ENCODE measurements at places on chromosomes 5 and 9.

DNA sequence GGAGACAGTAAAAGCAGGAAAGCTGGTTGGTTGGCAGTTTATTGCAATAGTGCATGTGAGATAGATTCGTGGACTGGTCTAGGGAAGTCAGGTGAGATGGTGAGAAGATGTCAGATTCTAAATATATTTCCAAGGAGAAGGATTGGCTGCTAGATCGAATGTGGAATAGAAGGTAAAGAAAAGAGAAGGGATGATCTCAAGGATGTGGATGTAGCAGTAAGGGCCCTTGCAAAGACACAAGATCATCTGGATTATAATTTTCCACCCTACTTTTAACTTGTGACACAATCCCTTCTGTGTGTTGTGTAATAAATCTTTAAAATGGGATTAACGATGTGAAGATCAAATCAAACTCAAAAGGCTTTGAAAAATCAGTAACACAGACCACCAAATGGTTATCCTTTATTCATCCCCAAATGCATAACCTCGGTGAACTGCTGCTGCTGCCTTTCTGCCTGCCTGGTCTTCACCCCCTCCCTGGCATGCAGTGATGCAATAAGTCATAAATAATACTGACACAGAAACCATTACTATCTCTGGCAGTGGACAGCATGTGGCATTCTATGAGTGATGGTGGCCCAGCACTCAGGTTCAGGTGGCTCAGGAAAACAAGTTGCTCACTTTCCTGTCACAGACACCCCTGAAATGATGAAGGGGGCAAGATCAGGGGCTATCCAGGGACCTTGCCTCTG lies 178.4 kb downstream of the FAM114A2 start:
- DNase-seq = no peak

DNA sequence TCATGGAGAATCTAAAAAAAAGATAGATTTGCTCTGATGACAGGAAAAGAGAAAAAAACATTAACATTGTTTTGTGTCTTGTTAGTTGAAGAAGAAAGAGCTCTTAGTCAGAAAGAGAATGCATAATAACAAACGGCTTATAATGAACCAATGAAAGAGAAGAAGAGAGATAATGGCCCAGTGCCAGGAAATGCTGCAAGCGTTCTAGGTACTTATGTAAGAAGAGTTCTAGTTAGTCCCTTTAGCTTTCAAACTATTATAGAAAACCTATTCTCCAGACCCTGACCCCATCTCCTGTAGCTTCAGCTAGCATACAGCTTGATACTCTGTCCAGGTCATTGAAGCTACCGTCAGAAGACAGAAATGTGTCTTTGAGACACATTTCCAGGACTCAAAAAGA lies 70.2 kb downstream of the FBXL17 start:
- DNase-seq = no peak

DNA sequence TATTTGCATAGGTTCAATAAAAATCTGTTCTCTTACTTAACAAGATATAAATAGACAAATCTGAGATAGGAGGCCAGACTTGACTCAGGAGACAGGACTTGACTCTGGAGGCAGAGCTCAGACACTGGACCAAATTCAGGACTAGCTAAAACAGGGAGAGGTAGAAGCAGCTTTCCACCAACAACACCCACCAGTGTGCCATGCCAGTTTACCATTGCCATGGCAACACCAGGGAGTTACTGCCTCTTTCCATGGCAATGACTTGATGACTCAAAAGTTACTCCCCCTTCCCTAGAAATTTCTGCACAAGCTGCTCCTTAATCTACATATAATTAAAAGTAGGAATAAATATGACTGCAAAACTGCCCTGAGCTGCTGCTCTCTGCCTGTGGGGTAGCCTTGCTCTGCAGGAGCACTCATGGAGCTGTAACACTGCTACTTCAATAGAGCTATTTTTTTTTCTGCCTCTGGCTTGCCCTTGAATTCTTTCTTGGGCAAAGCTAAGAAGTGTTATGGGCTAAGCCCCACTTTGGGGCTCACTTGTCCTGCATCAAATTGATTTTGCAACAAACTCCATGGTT lies 473.0 kb downstream of the PLK2 start:
- no peak for DNase-seq

- DNase-seq = no peak
Measured at GRCh38 chr5:45060724-45061123, 252.0 kb downstream of the MRPS30 start.

DNA sequence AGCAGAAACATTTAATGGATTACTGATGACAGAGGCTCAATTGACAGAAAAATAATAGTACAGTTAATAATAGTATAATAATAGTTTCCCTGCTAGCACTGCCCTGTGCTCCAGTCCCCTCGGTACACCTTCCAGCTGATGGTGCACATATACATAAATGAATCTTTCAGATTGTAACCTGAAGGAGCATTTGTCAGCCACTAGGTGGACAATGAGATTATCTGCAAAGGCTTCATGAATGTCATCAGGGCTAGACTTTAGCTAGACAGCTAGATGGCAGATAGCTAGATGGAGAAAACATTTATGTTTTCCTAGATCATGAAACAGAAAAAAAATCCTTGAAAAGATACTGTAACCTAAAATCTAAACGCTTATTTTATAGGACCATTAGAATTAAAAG lies 304.4 kb upstream of the SMC2 start:
- DNase-seq = no peak

DNA sequence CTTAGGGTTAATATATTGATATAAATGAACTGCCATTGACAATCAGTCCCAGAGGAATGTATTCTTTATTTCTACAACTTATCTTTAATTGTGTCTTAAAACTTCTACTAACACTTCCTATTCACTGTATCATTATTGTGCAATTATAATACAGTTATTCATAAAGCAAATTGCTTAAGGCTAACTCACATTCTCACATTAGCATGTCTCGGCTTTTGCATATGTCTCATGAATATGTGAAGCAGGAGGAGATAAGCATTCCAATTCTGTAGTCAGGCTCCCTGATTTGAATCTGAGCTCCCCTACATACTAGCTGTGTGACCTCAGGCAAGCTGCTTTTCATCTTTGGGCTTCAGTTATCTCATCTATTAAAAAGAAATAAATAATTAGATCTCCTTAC lies 45.4 kb downstream of the PLGRKT start:
- no peak for DNase-seq

GRCh38 chr9:72823971-72824370 lies 128.9 kb downstream of the ALDH1A1 start:
- no peak for DNase-seq

DNA sequence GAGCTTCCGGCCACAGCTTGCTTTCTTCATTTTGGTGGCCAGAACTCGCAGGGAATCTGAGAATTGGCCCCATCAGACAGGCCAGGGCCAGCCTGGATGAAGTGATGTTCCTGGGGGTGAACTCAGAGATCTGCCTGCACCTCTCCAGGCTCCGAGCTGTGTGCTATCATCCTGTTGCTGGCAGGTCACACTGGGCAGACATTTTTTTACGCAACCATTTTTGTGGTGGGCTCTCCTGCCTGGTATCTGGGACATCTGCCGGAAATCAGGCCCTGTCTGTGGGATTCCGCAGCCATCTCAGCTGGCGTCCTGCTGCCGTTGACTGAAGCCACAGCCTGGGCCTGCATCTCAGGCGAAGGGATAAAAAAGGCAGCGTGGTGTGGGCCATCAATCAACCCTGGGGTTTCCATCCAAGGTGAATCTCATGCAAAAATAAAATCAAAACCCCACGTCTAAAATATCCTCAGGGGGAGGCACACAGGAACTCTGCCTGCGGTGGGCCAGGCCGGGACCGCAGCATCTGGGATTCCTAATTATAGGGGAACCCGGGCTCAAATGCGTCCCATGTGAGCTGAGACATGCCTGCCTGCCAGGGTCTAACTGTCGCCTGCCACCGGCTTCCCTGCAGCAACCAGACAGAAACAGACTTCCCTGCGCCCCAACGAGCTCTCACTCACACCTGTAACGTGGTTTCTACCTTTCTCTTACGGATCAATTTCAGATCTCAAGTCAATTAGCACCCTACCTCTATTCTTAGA lies 174.3 kb downstream of the SYK start:
- DNase-seq = no peak

- no peak for DNase-seq
Measured at GRCh38 chr9:114231719-114232449, 76.5 kb downstream of the COL27A1 start.

- DNase-seq = no peak
Measured at GRCh38 chr9:137731947-137732813, 113.4 kb downstream of the EHMT1 start.

DNA sequence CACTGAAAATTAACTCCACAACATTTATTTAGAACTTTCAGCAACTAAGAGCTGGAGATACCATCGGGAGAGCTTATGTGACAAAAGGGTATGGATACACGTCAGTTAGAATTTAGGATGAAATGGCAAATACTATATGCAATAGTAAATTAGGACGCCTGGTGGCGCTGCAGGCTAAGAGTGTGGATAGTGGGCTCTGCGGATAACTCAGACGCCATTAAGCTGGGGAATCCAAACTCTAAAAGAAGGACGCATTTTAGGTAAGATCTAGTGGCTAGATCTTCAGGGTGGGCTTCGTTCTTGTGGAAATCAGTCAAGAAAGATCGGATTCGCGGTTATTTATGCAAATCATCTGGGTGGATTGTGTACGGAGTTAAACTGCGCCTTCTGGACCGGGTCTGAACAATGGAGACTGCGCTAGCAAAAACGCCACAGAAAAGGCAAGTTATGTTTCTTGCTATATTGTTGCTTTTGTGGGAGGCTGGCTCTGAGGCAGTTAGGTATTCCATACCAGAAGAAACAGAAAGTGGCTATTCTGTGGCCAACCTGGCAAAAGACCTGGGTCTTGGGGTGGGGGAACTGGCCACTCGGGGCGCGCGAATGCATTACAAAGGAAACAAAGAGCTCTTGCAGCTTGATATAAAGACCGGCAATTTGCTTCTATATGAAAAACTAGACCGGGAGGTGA lies at the start of gene PCDHB5:
Gene PCDHB5 (plus strand): TSS at position 177 of the 688 bp plus-strand sequence. CDS start 229 bp downstream, at position 406.
- DNase-seq = peak; percentile 85

DNA sequence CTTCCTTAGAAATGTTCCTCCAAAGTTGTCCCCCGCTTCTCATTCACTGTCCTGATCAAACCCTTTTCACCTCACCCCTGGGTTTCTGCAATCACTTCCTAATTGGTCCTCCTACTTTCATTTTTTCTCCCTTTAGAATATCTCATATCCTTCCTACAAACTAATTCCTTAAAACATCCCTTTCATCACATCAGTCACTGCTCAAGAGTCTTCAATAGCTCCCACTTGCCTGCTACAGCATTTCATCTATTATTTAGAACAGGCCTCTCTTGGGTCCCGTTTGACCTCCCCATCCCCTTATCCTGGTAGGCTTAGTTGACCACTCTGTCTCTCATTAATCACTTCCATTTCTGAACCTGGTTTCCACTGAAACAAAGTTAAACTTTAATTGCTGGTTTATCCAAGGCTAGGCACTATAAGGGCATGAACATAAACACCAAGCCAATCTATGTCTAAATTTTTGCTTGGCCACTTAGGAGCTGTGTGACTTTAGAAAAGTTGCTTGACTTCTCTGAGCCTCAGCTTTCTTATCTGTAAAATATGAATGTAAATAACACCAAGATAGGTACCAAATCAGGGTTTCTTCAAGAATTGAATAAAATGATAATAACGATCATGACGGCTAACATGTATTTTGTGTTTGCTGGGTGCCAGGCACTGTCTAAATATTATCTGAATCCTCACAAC lies 202.1 kb upstream of the WWC1 start:
- DNase-seq = no peak

GRCh38 chr9:113790093-113790492 lies 86.0 kb upstream of the ZNF618 start:
- DNase-seq = no peak

- no peak for DNase-seq
Measured at GRCh38 chr9:114015607-114016006, 62.5 kb downstream of the AMBP start.

GRCh38 chr5:80904533-80905187 lies 55.5 kb upstream of the RASGRF2 start:
- no peak for DNase-seq

DNA sequence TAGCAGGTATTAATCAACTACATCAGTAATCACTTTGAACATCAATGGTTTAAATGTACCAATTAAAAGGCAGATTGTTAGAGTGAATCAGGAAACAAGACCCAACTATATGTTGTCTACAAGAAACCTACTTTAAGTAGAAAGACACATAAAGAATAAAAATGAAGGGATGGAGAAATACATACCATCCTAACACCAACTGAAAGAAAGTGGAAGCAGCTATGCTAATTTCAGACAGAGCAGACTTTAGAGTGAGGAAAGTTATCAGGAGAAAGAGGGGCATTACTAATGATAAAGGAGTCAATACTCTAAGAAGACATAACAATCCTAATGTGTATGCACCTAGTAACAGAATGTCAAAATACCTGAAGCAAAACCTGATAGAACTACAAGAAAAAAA lies 125.8 kb downstream of the NR6A1 start:
- no peak for DNase-seq

GRCh38 chr9:94097788-94098414 lies 13.6 kb downstream of the PTPDC1 start:
- no peak for DNase-seq

DNA sequence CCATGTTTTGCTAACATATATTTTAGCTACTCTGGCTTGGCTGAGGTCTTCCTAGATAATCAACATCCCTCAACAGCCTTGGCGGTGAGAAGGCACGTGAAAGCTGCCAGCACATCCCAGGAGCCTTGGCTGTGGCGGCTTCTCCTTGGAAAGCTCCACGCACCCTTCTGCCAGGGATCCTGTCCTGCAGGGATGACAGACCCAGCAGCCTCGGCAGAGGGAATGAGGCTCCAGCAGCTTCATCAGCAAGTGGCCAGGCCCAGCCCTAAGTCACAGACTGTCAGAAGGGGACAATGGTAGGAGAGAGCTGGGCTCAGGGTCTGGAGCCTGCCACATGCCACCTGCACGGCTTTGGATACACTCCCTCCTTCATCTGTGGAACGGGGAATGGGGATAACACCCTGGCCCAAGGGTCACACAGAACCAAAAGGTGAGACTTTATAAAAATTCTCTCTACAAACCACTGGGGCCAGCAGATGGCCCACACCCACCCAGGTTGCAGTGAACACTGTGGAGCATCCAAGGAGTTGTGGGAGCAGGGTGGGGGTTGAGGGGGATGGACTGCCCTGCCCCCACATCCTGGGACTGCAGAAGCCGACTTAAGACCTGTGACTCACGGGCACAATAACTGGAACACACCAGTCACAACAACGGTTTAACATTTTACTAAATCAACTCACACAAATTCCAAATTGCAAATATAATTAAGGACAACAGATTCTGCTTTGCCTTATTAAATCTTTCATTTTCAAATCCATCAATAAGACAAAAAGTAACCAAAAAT lies 65.1 kb downstream of the MACROH2A1 start:
- no peak for DNase-seq

- DNase-seq = no peak
Measured at GRCh38 chr5:72402959-72403628, 82.9 kb downstream of the PTCD2 start.

DNA sequence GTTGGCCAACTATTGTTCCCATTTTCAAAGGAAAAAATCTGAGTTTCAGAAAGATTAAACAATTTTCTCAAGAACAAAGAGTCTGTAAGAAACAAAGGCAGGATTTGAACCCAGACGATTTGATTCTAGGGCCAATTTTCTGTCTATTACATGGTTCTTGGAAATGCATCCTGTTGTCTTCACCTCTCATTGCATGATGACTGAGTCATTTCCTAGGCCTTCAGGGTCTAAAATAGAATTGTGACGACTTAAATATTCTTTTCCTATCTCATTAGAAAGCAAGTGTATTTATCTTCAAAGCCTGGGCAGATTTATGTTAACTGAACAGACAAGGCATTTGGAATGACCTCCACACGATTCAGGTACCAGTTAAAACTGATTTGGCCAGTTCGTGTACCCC lies 512.9 kb downstream of the NTRK2 start:
- no peak for DNase-seq

- DNase-seq = no peak
Measured at GRCh38 chr5:150671509-150672236, 10.6 kb downstream of the MYOZ3 start.

GRCh38 chr5:83353774-83354173 lies 117.8 kb upstream of the VCAN start:
- no peak for DNase-seq

All from NCI-H748 treated with DMSO at 0.1 percent for 48 hours (cell line).